ENCODE measurements at places on chromosomes 13 and 19.
A peak's percentile ranks its signal among the peaks of the same experiment; 100 is the strongest.

DNA sequence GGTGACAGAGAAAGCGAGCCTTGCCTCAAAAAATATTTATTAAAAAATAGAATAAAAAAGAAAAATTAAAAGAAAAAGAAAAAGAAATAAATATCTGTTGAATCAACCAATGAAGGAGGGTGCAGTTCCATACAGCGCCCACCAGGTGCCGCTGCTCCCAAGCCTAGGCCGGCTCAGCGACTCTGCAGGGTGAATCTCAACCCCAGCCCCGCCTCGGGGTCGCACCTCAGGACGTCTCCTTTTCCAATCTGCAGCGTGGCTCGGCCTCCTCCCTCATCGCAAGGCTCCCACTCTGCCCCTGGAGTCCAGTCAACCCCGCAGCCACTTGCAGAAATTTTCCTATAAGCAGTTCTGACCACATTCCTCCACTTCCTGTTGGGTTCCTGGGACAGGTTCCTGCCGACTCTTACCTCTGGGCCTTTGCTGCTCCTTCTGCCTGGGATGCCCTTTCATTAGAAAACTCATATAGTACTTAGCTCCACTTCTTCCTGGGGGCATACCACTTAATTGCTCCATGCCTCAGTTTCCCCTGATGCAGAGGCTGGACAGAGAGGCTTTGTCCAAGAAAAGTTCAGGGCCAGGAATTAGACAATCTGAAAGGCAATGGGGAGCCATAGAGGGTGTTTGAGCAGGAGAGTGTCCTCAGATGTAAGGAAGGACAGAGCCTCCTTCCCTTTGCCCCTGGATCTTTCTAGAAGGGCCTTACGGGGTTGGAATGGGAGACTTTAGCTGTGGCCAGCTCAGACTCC lies 24.3 kb downstream of the NFILZ start:
- DNase-seq = peak; percentile 37

- DNase-seq = no peak
Measured at GRCh38 chr13:25978961-25979360, 72.9 kb downstream of the SHISA2 start.

- no peak for DNase-seq
Measured at GRCh38 chr13:110509971-110510786, 51.3 kb downstream of the RAB20 start.

DNA sequence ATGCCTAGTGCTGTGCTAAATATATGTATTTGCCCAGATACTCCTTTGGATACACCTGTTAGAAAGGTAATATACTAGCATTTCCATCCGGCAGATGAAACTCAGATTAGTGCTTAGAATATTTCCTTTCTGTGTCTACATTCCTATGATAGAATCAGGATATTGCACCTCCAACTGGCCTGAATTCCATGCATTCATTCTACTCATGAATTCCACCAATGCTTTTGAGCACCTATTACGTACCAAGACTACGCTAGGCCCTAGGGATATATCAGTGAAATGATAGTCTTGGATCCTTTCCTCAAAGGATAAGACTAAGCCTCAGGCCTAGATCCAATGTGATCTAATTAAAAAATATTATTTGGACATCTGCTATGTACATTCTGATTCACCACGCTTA lies 223.8 kb upstream of the SERP2 start:
- DNase-seq = no peak

- DNase-seq = no peak
Measured at GRCh38 chr19:14840206-14840605, 5.2 kb upstream of the OR7A5 start.

DNA sequence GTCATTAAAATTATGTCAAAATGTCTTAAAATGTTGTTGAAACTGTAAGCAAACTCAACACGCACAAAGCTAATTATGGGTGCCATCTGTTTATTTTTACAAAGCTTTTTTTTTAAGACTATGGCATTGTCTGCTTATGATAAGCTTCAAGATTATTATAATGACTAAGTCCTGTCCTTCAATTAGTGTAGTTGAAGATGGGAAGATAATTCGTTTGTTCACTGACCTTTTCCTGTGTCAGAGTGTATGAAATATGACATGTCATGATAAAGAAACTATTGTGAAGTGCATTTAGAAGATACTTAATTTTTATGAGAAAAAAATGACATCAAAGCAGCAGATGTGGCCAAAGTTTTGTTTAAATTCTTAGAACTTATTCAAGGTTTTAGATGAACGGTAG lies 211.3 kb downstream of the PCCA start:
- no peak for DNase-seq

Data from activated naive CD8-positive, alpha-beta T cell treated with anti-CD3 and anti-CD28 coated beads, Interleukin-2, amount 50 U/mL, for 16 hours (primary cell).